ENCODE measurements at places on chromosomes 7 and 10.

DNA sequence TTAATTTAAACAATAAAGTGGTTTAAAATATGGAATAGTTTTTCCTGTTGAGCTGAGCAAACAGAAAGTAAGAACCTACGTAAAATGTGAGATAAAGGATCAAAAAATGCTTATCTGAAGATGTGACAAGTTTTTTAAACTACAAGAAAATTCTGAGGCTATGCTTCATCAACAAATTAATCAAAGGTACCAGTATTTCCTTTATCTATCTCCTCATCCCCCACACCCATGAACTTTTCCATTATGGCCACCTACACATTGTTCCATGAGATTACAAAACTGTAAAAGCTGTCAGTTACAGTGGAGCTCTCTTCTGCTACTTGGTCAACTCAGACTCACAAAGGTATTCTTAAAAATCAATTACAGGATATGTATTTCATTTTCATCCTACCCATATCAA is 77.4 kb downstream of the ARHGAP12 start:
- DNase-seq = no peak

DNA sequence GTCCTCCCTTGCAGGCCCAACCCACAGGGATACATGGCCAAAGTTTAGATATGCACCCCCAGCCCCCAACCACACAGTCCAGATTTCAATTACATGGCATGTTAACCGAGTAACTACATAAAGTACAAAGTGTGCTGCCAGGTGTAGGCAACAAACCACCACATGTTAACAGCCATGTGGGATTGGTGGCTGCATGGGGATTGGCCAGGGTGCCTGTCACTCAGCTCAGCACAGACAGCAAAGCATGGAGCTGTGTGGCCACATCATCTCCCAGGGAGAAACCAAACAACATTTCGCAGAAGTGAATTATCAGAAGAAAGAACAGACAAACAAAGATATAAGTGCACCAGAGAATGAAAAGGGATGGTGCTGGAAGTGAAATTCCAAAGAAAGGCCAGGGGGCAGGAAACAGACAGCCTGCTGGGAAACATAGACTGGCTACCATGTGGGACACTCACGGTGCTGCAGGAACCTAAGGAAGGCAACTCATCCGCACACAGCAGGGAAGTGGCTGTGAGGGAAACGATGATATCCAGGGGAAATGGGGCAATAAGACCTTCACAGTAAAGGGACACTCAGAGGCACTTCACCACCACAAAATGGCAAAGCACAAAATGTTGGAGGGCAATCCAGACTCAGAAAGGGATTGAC is 171.2 kb downstream of the PTPRN2 start:
- DNase-seq = no peak

- no peak for DNase-seq
These were observed 364.3 kb downstream of the PLXNA4 start for GRCh38 chr7:132211971-132212370.

DNA sequence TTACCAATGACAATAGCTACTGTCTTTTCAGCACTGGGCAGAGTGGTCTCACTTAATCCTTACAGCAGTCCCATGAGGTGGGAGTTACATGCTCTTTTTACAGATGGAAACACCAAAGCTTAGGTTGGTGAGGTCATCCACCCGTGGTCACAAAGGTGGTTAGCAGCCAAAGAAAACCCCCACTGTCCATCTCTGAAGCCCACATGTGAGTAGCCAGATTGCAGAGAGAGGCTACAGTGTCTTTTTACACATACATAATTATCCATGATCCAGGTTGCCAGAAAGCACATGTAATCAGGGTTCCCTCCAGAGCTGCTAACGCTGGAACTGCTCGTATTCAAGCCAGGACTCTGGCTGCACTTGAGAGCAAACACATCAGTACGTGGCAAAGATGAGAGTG is 24.6 kb upstream of the ANKRD2 start:
- no peak for DNase-seq

DNA sequence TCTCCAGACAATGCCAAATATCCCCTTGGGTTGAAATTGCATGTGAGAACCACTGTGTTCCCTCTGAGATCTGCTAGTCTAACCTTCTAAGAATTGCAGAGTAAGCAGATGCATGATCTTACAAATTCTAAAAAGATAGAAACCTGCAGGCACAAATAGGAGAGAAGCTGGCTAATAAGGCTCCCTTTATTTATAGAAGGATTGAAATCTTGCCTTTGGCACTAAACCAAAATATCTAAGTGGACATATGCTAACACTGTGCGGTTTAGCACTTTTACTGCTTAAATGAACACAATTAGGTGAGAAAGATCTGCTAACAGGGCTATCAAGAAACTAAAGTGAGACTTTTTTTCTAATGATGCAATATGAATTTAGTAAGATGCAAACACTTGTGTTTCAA is 225.5 kb downstream of the DOCK4 start:
- DNase-seq = no peak

DNA sequence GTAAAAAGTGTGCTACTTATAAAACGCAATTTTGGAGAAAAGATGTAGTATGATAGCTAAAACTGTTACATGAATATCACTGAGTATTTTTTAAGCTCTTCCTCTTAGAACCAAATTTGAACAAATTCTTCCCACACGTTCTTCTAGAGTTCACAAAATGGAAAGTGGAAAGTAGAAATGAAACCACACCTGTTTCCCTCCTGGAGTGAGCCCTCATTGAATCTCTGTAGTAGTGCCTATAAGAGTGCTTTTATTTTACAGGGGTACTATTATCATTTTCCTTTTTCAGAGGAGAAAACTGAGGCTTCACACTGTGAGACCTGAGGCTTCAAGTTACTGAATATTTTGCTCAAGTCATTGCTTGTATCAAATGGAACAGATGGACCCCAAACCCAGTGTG is 393.0 kb downstream of the NRG3 start:
- no peak for DNase-seq

Measured in HTR-8/SVneo (cell line).